ENCODE measurements at places on chromosomes 1 and 21.

- no peak for DNase-seq
These were observed 46.9 kb upstream of the ADAM30 start for GRCh38 chr1:119943216-119943615.

DNA sequence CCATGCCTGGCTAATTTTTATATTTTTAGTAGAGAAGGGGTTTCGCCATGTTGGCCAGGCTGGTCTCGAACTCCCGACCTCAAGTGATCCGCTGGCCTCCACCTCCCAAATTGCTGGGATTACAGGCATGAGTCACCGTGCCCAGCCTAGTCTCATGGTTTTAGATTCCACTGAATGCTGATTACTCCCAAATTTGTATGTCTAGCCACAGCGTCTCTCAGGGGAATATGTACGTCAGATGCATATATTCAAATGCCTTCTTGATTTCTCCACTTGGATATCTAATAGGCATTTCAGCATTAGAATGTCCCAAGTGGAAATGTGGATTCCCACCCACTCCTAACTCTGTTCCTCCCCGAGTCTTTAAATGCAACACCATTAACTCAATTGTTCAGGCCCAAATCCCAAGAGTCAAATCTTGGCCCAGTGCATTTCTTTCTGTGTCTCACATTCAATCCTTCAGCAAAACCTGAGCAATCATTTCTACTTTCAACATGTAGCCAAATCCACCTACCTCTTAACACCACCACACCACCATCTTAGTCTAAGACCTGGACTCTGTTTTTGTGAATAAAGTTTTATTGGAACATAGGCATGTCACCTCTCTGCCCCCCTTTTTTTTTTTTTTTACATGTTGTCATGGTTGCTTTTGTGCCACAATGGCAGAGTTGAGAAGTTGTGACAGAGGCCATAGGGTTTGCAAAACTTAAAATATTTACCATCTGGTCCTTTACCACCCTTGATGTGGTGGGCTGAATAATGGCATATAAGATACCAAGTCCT, 9.8 kb upstream of the CAMTA1 start:
- DNase-seq: no peak

- DNase-seq: no peak
These were observed 87.5 kb downstream of the TBX19 start for GRCh38 chr1:168368131-168368530.

DNA sequence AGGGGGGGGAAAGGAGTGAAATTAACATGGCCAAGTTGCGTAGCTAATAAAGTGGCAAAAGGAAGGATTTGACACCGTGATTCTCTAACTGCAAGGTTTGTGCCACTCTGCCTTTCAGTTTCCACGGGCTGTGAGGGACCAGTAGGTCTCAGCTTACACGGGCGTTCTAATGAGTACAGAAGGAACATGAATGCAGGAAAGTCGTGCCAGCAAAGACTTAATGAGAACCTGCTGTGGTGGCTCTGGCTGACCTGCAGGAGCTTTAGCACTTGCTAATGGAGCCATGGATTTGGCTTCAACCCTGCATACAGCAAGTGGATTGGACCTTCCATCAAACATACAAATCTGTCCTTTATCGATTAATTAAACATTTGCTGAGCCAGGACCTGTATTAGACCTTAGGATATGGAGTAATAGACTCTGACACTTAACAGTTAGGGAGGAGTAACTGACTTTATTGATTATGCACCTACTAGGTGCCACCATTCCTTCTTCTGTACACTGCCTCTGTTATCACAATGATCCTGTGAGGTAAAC, 15.1 kb upstream of the PITHD1 start:
- DNase-seq: no peak

- no peak for DNase-seq
These were observed 151.6 kb downstream of the AJAP1 start for GRCh38 chr1:4805987-4806386.
